ENCODE measurements at places on chromosomes 11 and 22.

- no peak for DNase-seq
Measured at GRCh38 chr11:44203270-44204043, 106.5 kb downstream of the ALX4 start.

GRCh38 chr22:45709060-45709739 lies 37.6 kb downstream of the ATXN10 start:
- DNase-seq, result no peak

DNA sequence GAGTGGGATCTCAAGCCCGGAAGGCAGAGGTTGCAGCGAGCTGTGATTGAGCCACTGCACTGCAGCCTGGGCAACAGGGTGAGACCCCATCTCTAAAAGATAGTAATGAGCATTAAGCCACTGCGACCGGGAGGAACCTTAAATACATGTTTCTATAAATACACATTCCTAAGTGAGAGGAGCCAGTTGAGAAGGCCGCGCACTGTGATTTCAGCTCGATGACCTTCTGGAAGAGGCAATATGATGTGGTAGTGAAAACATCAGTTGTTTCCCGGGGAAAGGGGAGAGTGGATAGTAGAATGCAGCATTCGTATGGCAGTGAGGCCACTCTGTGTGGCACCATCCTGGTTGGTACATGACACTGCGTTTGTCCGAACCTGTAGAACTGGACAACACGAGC lies 18.0 kb downstream of the PTDSS2 start:
- DNase-seq, result no peak

GRCh38 chr11:121464352-121464946 lies 11.7 kb upstream of the SORL1-AS1 start:
- DNase-seq, result peak; percentile 68

- DNase-seq, result no peak
Measured at GRCh38 chr11:113384551-113384950, 3.0 kb upstream of the ANKK1 start.

GRCh38 chr11:94583866-94584500 lies 16.8 kb downstream of the PIWIL4 start:
- peak; percentile 9 for DNase-seq

DNA sequence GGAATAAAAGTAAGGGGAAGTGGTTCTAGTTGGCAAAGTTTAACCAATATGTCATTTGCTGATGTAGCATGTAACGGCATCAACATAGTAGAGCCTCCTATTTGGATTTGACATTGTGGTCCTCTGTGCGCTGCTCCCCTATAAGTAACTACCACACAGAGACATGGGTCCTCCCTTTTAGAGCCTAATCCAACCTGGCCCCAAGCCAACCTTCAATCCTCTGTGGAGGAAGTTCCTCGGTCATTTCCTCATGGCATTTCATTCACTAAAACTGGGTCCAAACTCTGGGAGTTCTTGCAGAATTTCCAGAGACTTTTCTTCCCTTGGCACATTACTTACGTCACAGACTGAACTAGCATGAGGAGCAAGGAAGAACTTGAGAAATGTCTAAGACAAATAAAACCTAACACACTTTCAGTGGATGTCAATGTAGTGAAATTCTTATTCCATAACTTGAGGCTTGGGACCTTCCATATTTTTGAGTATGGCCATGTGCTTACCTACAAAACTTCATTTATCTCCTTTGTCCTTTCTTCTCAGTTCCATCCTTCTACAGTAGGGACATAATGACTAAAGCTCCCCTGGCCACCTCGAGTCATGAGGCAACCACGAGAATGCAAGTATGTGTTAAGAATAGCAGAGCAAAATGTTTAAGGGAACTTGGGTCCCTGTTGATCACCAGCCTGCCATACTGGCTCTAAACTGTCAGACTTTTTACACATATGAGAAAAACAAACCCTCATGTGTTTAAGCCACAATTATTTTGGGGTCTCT lies 34.7 kb downstream of the MMP20 start:
- no peak for DNase-seq

- DNase-seq, result no peak
Measured at GRCh38 chr11:72119198-72119597, 6.7 kb upstream of the ANAPC15 start.

- no peak for DNase-seq
Measured at GRCh38 chr11:35619116-35619854, 1.0 kb downstream of the FJX1 start.

GRCh38 chr11:111982019-111982464 lies 43.2 kb upstream of the DLAT start:
- peak; percentile 60 for DNase-seq

DNA sequence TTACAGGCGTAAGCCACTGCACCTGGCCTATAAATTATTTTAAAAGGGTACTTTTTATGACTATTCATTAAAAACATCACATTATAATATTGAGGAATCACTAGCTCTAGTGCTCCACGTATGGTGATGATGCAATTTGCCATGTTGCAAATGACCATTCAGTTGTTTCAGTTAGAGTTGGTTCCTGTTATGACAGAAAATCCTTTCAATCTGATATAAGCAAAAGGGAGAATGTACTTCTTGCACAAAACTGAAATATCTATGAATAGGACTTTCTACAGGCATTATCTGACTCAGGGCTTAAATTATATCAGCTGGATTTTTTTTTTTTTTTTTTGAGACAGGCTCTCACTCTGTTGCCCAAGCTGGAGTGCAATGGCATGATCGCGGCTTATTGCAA lies 45.6 kb upstream of the RRM1 start:
- no peak for DNase-seq

GRCh38 chr11:120188371-120188770 lies 22.5 kb upstream of the OAF start:
- DNase-seq, result no peak

GRCh38 chr11:107858217-107859070 lies at the start of gene SLC35F2:
Gene SLC35F2, minus strand, starts transcription at chr11:107858787. Its CDS starts 20 bp downstream, at chr11:107858767.
- DNase-seq, result peak; percentile 70

DNA sequence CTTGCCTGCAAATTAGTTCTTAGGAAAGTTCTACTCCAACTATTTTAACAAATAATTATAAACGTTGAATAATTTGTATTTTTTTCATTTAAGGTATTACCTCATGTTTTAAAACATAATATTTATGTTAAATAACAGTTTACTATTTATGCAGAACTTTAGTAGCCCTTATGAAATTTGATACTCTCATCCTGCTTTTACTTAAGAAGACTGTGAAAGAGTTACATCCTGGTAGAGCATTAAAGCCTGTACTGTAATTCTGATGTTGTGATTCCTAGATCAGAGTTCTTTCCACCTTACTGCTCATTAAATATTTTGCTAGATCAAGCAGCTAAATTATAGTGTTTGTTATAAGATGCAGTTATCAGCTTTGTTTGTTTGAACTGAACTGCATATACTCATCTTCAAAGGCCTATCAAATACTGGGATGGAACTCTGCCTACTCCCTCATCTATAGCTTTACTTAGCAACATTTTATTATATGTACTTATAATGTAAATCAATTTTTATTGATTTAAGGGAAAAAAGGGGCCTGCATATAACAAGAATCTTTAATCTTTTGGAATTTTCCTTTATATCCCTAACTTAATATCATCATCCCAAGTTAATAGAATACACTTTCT lies 304.2 kb downstream of the DYNC2H1 start:
- no peak for DNase-seq

GRCh38 chr11:37474889-37475288 lies 876.9 kb upstream of the RAG2 start:
- DNase-seq, result no peak

DNA sequence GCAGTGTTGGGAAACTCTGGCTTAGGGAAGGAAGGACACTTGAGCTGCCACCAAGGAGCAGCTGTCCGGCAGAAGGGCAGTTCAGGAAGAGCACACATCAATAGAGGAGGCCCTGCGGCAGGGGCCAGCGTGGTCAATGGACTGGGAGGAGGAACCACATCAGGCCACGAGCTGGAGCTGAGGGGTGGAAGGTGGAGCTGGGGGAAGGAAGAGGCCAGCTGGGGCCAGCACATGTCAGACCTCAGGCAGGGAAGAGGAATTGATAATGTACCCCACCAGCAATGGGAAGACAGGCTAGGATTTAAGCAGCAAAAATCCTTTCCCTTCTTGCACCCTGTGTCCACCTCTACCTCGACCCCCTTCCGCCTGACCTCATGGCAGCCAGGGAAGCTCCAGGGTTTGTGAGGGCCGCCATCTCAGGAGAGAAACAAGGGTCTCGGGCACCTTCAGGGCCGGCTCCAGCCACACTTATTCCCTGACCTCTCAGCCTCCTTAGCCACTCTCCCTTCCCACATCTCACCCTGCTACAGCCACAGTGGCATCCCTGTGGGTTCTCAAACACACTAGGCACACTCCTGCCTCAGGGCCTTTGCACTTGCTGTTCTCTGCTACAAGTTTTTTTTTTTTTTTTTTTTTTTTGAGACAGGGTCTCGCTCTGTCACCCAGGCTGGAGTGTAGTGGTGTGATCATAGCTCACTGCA lies 157.8 kb upstream of the GRK3 start:
- no peak for DNase-seq

DNA sequence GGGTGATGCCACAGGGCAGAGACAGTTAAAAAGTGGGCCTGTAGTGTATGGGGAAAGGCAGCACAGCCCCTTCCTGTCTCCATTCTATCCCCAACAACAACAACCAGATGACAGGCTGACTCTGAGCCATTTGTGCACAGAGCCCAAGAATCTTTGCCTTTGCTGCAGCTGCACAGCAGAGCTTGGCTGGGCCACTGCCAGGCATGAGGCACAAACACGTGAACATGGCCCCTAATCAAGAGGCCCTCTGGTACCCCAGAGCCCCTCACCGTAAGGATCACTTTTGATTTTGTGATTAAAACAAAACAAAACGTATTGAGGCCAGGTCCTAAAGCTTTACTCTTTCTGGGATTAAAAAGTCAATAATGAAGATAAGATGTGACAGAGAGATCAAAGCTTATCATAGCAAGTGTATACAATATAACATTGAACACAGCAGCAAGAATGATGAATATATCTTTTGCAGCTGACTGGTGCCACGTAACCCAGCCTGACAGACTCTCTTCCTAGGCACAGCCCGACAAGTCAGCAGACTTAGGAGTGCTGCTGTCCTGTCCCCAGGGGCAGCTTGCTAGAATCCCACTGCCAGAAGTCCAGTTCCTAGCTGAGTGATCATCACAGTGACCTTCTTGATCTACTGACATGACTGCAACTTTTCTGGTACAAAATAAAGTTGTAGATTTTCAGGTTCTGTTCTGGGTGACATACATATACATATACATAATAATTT lies 117.8 kb downstream of the SERGEF start:
- DNase-seq, result no peak

- peak; percentile 9 for DNase-seq
Measured at GRCh38 chr11:75773595-75774353, 5.2 kb downstream of the DGAT2 start.

DNA sequence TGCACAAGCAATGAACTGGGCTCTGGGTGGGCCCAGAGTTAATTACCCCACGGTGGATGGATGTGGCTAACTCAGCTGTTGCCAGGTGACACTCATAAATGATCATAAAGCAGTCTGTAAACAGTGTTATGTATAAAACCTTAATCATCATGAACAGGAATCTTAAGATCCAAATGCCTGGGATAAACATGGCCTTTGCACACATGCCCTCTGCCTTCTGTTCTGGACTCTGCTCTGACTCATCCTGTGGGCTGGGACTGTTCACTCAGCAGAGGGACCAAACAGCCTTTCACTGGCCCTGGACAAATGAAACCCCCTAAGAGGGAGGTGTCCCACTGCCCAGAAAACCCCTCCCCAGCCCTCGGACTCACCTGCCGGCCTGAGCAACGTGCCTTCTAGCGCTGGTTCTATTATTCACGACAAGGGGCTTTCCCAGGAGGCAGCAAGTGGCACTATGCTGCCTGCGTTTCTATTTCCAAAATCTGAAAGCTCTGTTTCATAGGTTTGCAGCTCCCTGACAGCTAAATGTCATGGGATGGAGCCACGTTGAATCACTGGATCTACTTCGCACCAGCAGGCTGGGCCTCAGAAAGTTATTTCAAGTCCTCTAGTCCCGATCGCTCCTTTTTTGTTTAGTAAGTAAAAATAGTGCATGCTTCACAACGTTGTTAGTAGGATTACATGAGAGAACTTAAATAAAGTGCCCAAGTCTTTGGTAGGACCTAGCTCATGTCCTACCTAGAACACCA lies 53.0 kb downstream of the LARGE1 start:
- DNase-seq, result no peak

GRCh38 chr11:10414181-10414580 lies 40.9 kb upstream of the AMPD3 start:
- no peak for DNase-seq

- no peak for DNase-seq
Measured at GRCh38 chr11:13781153-13781552, 112.7 kb downstream of the FAR1 start.

DNA sequence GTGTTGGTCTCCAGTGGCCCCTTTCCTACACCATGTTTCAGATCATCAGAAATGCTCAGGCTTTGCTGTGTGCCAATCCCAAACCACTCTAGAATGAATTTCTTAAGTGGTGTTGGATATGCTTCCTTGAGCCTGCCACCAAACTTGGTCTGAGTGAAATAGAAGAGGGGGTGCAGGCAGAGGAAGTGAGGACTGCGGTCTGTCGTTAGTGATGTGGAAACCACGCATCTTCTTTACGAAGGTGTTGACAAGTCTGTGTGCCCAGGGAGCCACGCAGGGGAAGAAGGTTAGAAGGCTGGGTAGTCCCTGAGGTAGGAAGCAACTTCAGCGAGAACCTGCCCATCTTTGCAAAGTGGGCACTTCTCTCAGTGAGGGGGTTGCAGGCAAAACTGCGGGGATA lies 187.4 kb upstream of the NAV2 start:
- no peak for DNase-seq

- DNase-seq, result no peak
Measured at GRCh38 chr11:91489989-91490388, 734.6 kb upstream of the FAT3 start.

GRCh38 chr11:77049026-77049425 lies 14.8 kb downstream of the B3GNT6 start:
- DNase-seq, result no peak

- no peak for DNase-seq
Measured at GRCh38 chr11:45543081-45543480, 122.3 kb downstream of the CHST1 start.

GRCh38 chr11:43694477-43694876 lies 13.9 kb downstream of the HSD17B12 start:
- DNase-seq, result no peak

GRCh38 chr11:5605849-5606248 lies 9.4 kb downstream of the TRIM6 start:
- DNase-seq, result no peak

GRCh38 chr11:108197351-108197750 lies 25.1 kb downstream of the NPAT start:
- no peak for DNase-seq

DNA sequence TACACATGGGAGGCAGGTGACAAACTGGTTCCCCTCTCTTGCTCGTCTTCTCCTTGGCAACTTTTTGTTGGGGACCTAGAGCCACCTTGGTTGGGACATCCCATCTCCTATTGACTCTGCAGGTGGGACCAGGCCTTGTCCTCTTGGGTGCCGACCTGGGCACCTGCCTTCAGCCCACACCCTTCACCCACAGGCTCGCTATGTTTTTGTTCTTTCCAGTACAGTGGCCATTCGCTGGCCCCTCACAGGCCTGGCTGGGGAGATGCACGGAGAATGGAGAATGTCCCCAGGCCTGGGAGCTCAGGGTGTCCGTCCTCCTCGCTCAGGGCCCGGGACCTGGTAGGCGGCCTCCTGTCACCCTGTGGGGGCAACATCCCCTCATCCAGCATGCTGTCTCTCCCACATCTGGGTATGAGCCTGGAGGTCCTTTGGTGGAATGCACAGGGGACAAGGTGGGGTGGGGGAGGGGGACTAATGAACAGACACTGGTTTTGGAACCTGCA lies 14.9 kb upstream of the OMP start:
- no peak for DNase-seq

- no peak for DNase-seq
Measured at GRCh38 chr22:30830907-30831306, 136.2 kb downstream of the OSBP2 start.

- no peak for DNase-seq
Measured at GRCh38 chr11:123273616-123274015, 78.6 kb upstream of the CLMP start.
